ENCODE measurements at places on chromosomes 3 and 15.
A peak's percentile ranks its signal among the peaks of the same experiment; 100 is the strongest.

DNA sequence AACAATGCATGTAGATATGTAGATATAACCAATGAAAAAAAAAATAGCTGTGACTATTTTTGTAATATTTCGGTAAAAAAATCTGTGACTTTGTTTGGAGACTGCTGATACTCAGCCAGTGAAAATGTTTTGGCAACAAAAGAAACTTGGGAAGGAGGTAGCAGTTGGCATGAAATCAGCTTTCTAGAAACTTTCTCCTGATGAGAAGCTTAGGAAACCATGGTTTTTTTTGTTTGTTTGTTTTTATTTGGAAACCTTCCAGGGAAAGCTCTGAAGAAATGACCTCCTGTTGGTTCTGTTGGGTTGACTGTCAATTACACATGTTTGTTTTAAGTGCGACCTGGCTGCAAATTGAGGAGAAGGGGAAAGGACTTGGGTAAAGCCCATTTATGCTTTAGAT, 445.9 kb downstream of the UNC13C start:
- no peak for DNase-seq

DNA sequence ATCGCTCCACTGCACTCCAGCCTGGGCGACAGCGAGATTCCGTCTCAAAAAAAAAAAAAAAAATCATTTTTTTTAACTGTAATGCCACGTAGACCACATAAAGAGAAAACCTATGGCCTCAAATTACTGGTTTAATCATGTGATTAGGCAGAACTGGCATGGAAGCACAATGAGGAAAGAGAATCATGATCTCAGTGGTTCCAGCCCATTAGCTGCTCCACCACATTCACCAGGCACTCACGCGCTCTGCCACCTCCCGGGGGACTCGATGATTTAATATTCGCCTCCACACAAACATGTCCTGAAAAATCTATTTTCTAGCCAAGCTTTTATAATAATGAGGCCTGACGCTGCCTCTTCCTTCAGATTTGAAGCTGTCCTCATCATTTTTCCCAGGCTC, 204.7 kb downstream of the TBL1XR1 start:
- DNase-seq = no peak

DNA sequence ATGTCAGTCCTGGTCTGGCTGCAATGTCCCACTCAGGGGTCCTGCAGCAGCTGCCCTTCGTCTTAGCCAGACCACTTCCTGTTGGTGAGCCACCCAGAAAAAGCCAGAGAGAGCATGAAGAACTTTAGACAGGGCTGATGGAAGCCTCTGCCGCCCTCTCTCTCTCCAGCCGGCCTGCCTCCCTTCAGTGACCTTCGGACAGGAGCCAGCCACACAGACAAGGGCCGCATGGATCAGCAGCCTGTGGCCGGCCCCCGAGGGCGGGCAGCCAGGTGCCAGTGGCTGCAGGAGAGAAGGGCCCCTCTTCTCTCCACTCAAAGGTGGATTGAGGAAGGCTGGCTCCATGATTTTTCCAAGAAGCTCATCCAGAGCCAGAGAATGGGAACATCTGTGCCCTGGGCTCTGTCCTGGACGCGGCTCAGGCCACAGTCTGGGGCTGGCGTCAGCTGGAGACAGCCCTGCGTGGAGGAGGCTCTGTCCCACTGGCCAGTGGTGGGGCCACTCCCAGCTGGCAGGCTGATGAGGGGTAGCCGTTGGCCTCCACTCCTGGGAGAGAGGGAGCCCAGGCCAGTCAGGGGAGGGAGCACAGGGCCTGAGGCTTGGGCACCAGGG, 42.9 kb downstream of the ISG20 start:
- DNase-seq = peak; percentile 31

- no peak for DNase-seq
Measured at GRCh38 chr15:34673241-34673640, 81.6 kb downstream of the GJD2 start.

- DNase-seq = no peak
Measured at GRCh38 chr15:68298336-68298735, 20.8 kb downstream of the FEM1B start.
